ENCODE measurements at places on chromosomes 13 and 19. TPM values are rescaled to one million over a fixed set of nuclear protein-coding genes. Genes with fewer than 3 reads are reported as not detected.

DNA sequence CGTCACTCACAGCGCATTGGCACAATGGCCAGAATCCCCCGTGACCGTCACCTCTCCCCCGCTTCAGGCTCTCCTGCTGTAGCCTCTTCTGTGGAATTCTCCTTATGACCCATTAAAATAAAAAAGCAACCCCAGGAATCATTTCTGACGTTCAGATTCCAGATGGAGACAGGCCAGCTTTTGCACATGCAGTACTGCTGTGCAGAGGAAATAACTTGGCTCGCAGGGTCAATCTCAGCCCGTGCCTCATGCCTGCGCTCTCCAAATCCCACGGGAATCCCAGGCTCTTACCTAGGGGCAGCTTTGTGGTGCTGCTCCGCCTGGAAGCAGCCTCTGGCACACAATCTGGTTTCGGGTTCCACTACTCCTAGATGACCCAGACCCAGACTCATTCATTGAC lies 32.7 kb upstream of the SOX1 start:
- ATAC-seq, result no peak

DNA sequence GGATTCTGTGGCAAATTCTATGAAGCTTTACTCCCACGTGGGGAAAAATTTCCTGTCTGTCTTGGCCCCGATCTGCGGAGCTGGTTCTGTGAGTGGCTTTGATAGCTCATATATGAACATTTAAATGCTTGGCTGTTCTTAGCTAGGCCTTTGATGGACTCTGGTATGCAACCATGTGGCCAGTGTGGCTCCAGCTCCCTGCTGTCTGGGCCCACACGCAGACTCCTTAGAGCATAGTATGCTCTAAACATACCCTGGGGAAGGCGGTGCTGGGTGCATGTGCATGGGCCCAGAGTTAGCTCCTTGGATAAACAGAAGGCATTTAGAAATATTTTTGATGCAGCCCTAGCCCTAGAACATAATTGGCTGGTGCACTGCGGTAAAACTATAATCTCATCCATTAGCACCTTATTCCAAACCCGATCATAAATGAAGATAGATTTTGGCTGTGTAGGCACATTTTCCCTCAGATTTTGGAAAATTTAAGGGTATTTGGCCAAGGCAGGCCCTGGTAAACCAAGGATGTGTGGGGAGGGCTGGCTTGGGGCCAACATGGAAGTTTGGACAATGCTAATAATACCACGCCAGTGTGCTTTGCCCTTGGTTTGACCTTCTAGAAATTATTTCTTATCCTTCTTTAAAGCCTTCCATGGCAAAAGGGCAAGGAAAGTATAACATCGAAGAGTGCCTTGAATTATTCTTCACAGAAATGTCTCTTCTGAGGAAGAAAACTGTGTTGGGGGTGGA lies 153.5 kb downstream of the LMO7 start:
- no peak for ATAC-seq

GRCh38 chr13:65999411-65999810 lies 1230.7 kb downstream of the PCDH9 start:
- no peak for ATAC-seq

- no peak for ATAC-seq
These were observed 2.8 kb upstream of the CEACAM5 start for GRCh38 chr19:41705393-41706174.

DNA sequence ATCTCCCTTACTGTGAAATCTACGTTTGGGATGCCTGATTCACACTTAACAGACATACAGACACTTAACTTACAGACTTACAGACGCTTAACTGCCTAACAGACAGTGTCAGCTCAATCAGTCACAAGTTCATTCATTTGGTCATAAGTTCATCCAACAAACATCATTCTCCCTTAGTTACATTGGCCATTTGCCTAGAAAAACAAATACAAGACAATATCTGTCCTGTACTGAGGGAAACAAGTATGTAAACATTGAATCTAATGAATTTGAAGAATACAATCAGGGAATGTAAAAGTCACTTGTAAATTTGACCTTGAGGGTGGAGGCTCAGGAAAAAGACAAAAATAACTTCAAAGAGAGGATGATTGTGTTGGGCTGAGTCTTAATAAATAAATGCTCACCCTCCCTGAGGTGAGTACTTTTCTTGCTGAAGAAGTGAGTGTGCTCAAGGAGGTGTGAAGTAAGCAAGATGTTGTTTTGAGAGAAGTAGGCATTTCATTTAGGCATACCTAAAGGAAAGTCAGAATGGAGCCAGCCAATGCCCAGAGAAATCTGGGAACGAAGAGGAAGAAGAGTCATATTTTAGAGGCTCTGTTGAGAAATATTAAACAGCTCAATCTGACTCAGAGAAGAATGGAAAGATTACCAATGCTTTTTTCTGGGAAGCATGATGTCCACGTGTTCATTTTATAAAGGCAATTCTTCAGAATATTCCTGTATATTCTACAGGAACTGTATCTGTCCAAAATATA lies 958.4 kb upstream of the SLC10A2 start:
- no peak for ATAC-seq

GRCh38 chr13:59176775-59177174 lies 987.0 kb downstream of the DIAPH3 start:
- ATAC-seq, result no peak

- ATAC-seq, result no peak
These were observed 2662.4 kb upstream of the PCDH20 start for GRCh38 chr13:64078025-64078424.

The SPATA13 gene
- 43.1 TPM for total RNA-seq
